ENCODE measurements at places on chromosomes 6 and 20.
A peak's percentile ranks its signal among the peaks of the same experiment; 100 is the strongest.

- DNase-seq: no peak
Observed at GRCh38 chr20:24952376-24953208, 3.5 kb downstream of the CST7 start.

GRCh38 chr6:131811500-131811899, 3.7 kb downstream of the ENPP1 start:
- DNase-seq: no peak

- no peak for DNase-seq
Observed at GRCh38 chr6:122530440-122531046, 58.9 kb upstream of the SERINC1 start.

DNA sequence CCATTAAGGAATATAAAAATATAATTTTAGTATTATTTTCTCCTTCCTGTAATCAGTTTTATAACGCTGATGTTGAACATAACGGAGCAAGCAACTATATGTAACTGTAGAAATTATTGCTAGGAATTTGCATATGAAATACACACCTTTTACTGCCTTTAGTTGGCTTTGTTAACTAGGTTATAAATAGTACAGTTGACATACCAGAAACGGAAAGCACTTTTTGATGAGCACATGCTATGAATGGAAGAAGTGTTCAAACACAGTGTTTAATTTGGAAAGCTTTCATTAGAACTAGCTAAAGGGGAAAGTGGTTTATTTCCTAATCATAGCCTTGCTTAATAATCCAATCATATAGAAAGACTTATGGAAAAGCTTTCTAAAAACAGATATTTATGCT, 25.3 kb upstream of the BEND3 start:
- DNase-seq: no peak

- no peak for DNase-seq
Observed at GRCh38 chr6:128303870-128304269, 216.5 kb downstream of the PTPRK start.

DNA sequence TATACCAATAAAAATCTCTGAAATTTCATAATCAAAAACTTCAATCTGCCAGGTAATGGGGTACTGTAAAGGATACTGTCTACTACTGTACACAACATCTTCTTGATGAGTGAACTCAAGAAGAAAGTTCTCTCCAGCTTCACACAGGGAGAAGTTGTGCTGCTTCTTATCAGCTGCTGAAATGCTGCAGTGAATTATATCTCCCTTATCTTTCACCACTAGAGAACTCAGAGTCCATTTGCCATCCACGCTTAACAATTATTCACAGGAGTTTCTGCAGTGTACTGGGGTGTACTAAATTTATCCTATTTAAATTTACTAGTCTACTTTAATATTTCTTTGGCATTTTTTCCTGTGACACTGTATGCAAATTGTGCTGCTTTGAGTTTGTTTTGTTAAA, 384.8 kb downstream of the TFAP2B start:
- DNase-seq: no peak

GRCh38 chr20:41154436-41155176, 17.3 kb downstream of the PLCG1 start:
- no peak for DNase-seq

DNA sequence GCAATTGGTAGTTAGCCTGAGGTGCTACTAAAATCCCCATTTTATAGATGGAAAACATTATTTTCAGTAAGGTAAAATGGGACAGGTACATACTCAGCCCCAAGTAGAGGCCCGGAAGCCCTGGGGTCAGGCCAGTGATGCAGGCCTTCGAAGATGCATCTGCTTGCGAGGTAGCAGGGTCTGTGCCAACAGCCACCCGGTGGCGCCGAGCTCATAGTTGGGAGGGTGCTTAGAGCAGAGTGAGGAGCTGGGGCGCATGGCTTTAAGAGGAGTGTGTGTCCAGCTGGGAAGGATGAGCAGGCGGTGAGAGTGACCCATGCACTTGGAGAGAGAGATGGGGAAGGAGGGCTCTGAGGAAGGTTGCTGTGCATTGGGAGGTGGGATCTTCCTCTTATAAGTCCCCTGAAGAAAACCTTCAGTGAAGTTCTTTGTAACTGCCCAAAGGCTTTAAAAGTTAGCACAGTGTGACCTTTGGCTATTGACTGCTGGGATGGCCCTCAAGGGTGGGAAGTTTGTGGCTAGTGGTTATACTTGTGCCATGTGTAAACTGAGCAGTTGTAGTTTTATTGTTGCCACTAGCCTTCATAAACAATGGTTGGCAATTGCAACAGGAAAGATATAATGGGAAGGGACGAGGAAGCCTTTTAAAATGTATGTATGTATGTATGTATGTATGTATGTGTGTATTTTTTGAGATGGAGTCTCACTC, 71.1 kb downstream of the TOX2 start:
- DNase-seq: no peak

DNA sequence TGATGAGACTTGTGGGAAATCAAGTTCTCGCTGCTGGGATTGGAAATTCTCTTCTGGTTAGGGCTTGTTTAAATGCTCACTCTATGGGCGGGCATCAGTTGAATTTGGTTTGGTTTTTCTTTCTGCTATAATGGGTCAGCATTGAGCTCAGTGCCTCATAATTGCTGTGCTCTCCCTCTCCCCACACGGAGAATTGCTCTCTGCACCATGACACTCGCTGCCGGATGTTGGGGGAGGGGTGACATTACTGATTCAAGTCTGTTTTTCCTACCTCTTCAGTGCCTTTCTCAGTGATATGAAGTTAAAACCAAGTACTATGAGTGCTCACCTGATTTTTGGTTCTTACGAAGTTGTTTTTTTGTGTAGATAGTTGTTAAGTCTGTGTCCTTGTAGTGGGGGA, 599.6 kb downstream of the EPM2A start:
- DNase-seq: no peak

GRCh38 chr6:28808383-28808782, 115.4 kb downstream of the TRIM27 start:
- no peak for DNase-seq

- no peak for DNase-seq
Observed at GRCh38 chr6:157587127-157587926, 206.3 kb downstream of the ZDHHC14 start.

GRCh38 chr6:113879186-113880096, 22.3 kb downstream of the MARCKS start:
- peak; percentile 48 for DNase-seq

GRCh38 chr6:1832358-1832757, 222.6 kb downstream of the FOXC1 start:
- no peak for DNase-seq

- no peak for DNase-seq
Observed at GRCh38 chr20:8267009-8267408, 134.9 kb downstream of the PLCB1 start.

DNA sequence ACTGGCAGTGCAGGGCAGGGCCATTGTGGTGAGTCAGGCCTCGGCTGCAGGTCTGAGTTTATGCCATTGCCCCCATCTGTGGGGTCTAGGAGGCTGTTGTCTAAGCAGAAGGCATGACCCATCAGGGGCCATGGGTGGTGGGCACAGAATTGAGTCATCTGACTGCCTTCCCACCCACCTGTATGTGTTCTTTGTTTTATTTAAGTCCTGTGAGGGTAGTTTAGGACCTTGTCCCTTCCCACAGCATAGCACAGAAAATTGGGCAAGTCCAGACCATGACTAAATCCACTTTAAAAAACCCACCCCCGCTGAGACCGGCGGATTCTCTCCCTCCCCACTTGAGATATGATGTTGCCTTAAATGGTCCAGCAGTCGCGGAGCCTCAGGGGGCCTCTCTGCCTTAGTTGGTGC, 40.3 kb downstream of the ERMARD start:
- DNase-seq: no peak

- DNase-seq: no peak
Observed at GRCh38 chr6:4349323-4349722, 213.9 kb upstream of the ECI2 start.

DNA sequence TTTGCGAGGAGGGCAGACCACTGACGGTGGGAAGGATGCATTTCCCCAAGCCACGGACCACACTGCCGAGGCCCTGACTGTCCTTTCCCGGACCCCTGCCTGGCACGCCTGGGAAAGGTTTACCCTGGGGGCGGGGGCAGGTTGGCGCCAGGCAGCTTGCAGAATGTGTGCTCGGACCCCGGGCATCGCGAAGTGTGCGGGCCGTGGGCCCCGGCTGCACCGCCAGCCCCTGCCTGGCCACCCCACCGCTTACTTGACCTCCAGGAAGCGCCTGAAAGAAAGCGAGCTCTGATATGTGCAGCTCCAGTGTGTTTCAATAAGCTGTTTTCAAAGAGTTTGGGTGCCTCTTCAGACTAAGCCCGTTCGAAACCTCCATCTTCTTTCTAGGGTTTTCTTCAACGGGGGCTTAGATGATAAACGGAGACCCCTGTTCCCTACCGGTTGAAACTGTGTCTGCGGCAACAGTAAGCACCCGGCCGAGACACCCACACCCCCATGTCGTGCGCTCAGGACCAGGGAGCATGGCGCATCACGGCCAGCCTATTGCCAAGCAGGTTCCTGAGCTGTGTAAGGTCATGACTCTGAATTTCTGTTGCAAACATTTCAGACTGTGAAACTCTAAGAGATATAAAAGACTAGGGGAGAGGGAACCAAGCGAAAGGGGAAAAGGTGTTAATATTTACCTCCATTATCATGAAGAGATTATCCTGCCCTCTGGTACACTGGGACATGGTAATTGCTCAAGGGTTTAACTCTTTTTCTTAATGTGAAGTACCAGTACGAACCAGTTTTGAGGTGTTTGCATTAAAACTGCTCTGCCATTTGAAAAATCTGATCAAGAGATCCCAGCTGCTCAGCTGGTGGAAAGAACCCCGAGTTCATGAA, 231.2 kb upstream of the FOXQ1 start:
- no peak for DNase-seq

- no peak for DNase-seq
Observed at GRCh38 chr6:46219661-46220060, 48.9 kb upstream of the ENPP5 start.

GRCh38 chr20:16385462-16385861, 187.8 kb downstream of the KIF16B start:
- DNase-seq: no peak

DNA sequence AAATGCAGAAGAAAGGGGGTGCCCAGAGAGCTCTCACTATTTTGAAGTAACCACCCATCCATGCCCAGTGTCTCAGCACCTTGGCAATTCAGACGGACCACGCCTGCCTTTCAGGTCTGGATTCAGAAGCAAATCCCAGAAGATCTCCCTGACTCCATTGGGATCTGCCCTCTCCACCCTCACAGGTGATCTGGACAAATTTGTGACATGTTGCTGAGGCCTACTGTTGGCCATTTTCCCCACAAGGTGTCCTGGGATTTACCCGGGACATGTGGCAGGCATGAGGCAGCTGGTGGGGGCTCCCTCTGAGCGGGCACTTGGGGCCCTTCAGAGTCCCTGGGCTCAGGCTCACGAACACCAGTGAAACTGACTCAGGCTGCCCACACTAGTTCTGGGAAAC, 51.9 kb upstream of the IYD start:
- DNase-seq: no peak

- DNase-seq: no peak
Observed at GRCh38 chr20:37852666-37853065, 50.3 kb upstream of the VSTM2L start.

DNA sequence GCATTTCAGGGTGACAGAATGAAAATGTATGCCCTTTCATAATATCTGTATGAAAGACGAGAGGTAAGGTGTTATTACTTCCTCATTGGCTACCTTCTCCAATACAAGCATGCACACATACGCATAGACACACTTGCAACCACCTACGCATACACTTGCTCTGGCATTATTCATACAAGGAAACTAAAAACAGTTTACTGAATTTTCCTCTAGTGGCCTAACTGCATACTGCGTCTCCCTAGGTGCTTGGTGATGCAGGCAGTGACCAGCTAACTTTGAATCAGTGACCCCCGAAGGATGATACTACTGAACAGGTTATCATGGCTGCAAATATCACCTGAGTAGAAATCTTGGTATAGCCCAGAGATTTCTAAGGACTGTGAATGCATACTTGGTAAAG, 593.1 kb downstream of the PKHD1 start:
- DNase-seq: no peak

DNA sequence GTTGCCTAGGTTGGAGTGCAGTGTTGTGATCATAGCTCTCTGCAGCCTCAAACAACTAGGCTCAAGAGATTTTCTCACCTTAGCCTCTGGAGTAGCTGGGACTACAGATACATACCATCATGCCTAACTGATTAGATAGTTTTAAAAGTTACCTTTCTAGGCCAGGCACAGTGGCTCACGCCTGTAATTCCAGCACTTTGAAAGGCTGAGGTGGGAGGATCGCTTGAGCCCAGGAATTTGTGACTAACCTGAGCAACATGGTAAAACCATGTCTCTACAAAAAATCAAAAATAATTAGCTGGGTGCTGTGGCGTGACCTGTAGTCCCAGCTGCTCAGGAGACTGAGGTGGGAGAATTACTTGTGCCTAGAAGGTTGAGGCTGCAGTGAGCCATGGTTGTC, 41.2 kb downstream of the SLC17A5 start:
- DNase-seq: no peak

DNA sequence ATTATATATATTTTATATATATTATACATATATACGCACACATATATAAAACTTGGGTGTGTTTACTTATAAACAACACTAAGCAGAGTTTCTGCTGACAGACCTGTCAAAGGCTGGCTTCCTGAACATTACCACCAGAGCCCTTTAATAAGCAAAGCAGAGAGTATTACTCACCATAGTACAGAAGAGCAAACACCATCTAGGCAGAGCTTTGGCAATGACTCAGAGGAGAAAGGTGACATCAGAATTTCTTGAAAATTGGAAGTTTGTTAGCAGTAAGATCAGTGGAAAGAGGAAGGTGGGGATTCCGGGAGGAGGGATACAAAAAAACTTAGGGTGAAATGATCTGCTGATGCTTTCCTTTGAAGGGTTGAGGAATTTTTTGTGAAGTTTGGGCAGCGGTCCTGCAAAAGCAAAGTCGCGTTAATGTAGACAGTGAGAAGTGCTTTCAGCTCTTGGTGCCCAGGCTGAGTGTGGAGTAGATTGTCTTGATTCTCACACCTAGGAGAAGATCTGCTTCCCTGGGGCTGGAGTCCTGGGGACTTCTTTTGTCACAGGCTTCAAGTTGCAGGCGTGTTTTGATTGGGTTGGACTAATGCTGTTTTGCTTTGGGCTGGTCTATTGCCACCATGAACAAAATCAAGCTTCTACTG, 109.6 kb upstream of the BACH2 start:
- DNase-seq: no peak

- DNase-seq: peak; percentile 27
Observed at GRCh38 chr6:81739230-81740195, 13.0 kb downstream of the TENT5A start.

GRCh38 chr6:24950218-24950941, 14.6 kb upstream of the RIPOR2 start:
- no peak for DNase-seq
